ENCODE measurements at places on chromosomes 7 and 10.
A peak's percentile ranks its signal among the peaks of the same experiment; 100 is the strongest.

- DNase-seq, result no peak
These were observed 177.2 kb upstream of the RHEB start for GRCh38 chr7:151696721-151697514.

- no peak for DNase-seq
These were observed 256.0 kb upstream of the AUTS2 start for GRCh38 chr7:69342154-69342884.

DNA sequence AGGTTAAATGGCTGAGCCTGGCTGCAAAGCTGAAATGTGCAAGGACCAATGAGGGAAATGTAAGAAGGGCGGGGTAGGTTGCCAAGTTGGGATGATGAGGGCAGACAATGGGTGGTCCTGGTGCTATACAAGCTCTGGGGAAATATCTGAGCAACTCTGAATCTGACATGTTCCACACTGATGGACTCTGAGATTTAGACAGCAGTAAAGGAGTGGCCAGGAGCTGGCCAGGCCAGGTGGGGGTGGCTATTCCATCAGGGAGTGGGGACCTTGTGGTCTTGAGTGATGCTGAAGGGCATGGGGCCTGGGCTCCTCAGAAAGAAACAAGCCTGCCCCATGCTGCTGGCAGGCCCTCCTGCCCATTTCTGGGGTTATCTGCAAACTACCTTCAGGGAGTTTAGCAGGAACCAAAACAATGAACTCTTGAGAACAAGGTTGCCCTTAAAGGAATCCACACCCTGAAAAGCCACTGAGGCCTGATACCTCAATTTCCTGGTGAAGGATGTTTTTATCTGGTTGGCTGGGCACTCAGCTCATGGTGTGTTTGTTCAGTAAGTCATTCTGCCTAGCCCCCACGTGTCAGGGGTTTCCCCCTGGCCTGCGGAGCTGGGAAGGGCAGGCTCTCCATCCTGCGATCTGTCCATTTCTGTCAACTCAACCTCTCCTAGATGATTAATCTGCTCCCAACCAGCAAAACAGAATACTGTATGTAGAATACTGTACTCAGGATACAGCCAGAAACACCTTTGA, 143.3 kb upstream of the TNS3 start:
- DNase-seq, result no peak

DNA sequence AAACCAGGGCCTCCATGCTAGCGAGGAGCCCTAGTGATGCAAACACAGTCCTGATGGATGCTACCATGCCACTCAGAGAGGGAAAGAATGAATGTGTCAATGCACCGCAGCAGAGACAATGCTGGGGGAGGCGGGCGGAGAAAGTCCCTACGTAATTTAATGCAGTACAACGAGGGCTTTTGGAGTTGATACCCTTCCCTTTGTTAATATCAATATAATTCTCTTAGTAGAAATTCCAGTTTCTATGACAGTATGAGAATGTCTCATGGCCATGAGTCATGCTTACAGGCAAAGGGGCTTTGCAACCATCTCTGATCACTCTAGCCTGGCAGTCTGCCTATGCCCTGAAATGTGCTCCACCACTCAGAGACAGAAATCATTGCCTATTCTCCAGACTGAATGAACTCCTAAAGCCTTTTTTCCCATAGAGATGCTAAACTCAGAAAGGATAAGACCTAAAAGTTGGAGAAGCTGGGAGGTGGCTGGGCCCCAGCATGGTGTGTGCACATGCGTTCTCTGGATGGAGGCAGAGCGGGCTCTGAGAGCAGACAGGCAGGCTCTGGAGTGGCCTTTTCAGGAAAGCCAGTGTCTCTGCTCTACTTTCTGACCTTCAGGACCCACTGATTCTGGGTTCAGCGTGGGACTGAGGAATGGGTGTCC, 20.3 kb upstream of the GIMAP2 start:
- DNase-seq, result no peak

DNA sequence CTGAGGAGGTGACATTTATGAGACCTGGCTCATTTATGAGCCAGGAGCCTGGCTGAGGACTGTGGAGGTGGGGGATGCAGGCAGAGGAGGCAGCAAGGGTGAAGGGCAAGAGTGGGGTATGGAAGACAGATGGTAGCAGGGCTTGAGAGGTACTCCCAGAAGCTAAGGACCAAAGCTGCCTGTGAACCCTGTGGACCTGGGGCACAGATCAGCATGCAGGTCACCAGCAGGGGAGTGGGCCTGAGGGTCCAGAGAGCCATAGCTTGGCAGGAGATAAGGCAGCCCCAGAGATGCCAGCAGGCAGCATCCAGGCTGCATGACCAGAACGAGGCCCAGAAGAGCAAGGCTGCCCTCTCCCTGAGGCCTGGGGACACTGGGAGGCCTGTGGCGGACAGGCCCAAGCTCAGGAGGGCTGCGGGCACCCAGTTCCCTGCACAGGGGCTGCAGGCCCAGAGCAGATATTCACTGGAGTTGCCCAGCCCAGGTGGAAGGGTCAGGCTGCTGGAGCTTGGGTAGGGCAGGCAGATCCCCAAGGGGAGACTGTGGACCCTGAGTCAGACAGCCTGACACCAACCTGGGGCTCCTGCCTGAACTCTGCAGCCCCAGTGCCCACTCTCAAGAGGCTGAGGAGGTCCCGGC, 3.4 kb downstream of the GPR15LG start:
- no peak for DNase-seq

DNA sequence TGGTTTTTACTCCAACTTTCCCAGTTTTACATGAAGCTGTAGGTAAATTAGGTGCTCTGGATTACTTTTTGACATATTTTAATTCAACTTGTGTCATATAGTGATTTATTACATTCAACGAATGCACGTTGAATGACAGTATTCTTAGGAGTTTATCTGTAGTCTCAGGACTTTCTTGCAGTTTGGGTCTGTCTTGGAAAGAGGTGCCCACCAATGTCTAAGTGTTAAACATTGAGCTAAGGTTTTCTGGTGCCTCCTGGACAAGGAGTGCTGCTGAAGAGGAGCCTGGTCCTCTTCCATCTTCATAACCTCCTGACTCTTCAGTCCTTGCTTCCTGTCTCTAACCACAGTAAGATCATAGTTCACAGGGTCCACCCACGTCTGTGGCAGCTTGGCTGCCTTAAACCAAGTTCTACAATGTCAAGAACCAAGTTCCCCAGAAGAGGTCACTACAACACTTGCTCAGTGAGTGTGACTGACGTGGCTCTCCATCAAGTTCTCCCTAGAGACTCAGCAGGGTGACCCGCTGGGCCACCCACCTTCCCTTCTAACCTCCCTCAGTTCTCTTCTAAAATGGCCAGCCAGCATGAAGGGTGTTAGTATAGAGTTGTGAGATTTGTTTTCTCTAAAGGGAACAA, 6.1 kb downstream of the NPY start:
- peak; percentile 73 for DNase-seq

GRCh38 chr7:7122701-7123281, 59.6 kb upstream of the C1GALT1 start:
- DNase-seq, result no peak

- no peak for DNase-seq
These were observed 2.2 kb downstream of the RAB18 start for GRCh38 chr10:27506280-27506679.

GRCh38 chr7:65404020-65404419, 30.4 kb downstream of the ZNF92 start:
- no peak for DNase-seq

GRCh38 chr10:113020838-113021237, 70.8 kb downstream of the TCF7L2 start:
- no peak for DNase-seq

DNA sequence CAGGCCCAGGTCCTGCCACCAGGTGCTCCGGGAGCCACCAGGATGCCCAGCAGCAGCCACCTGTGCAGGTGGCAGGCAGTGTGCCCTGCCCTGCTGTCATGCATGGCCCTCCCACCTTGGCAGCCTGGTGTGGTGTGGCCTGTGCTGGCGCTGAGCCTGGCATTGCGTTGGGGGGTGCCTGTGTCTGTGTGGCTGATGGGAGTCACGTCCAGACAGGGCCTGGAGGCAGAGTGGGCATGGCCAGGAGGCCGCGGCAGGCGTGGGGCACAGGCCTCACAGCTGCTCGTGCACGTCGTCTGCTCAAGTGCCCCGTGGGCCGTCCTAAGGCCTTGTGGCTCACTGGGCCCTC, 8.7 kb downstream of the TTYH3 start:
- no peak for DNase-seq

GRCh38 chr7:103859709-103860108, 129.7 kb downstream of the RELN start:
- no peak for DNase-seq

- no peak for DNase-seq
These were observed 33.6 kb downstream of the VSTM4 start for GRCh38 chr10:49081547-49082275.

- no peak for DNase-seq
These were observed 21.4 kb downstream of the CREB5 start for GRCh38 chr7:28433699-28434219.

DNA sequence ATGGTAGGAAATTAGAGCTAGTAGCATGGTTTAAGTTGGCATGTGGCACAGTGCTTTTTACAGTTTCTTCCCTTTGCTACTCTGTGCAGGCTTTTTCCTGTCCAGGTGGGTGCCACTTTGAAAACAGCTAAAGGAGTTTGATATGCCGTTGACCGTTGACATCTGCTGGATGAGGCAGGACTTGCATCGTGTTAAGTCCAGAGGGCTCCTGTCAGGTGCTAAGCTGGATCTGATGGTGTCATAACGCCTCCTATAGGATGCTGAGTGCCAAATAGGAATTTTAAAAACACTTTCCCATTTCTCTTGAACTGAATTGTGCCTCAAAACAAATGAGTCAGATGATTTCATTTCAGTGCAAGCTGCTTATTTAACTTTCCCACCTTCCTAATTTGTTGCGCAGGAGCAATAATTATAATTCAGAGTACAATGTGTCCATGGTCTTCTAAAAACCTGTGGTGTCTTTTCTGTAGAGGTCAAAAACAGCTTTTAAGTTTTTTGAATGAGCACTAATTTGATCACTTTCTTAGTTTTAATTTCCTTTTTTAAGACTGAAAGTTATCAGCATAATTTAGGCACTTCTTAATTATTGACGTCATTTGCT, 178.3 kb downstream of the CDCA7L start:
- peak; percentile 58 for DNase-seq

- no peak for DNase-seq
These were observed 570.2 kb downstream of the ARL4A start for GRCh38 chr7:13257661-13258060.

DNA sequence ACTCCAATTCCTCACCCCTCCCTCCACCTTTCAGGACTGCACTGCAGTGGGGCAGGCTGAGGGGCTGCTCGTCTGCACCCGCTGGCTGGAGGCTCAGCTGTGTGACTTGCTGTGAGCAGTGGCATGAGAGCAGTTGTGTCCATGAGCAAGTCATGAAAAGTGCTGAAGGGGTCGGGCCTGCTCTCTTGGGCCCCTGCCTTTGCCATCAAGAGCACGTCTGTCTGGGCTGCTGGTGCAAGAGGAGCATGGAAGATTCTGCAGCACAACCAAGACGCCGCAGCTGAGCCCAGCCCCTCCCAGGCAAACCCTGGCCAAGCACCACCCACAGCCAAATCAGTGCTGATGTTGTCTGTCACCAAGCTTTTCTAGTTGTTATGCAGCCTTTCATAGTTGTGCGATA, 284.3 kb downstream of the TCERG1L start:
- DNase-seq, result no peak

DNA sequence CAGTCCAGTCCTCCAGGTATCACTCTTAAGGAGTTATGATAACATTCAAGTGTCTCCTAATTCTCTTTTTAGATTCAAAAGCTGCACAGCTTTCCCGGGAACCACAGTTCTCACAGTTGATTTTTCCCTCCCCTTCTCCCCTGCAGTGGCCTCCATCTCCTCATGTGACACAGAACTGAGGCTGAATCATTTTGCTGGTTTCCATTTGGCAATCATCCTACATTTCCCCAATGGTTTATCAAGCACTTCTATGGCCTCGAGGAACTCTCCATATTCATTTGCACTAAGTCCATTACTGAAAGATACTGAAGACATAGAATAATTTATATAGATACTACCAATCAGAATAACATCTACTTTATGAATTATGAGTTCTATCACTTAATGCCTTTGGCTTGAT, 484.9 kb downstream of the GPAM start:
- no peak for DNase-seq

DNA sequence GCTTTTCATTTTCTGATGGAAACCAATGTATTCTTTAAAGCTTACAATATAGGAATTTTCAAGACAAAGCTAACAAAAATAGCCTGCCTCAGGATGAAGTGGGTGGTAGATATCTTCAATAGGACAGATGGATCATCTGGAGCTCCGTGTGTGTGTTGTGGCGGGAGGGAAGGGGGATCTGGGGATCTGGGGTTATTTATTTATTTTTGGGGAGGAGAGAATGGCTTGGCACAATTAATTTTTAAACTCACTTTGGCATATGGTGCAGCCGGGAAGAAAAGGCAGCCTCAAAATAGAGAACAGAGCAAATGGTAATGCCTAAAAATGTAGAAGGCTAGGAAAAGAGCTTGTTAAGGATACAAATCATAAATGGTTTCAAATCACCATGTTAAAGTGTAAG, 11.6 kb upstream of the ABLIM1 start:
- DNase-seq, result no peak

- no peak for DNase-seq
These were observed 909.7 kb downstream of the DNAJB9 start for GRCh38 chr7:109479388-109479787.
